Airway epithelial cell (primary cell): ENCODE measurements at places on chromosomes 5 and 9. TPM values are rescaled to one million over a fixed set of nuclear protein-coding genes. Genes with fewer than 3 reads are reported as not detected.

Gene FBXL17
- total RNA-seq = 5.2 and 7.7 TPM in 2 replicates

Gene DEPDC1B
- total RNA-seq = 15.7 and 20.7 TPM in 2 replicates

Gene TPM2
- 256 and 320 TPM in 2 replicates for total RNA-seq

Gene SELENOP
- 3.2 and 6.7 TPM in 2 replicates for total RNA-seq

Gene FOXD4
- total RNA-seq = 0.21 TPM in 1 of 2 replicates, not detected in the other

Gene SOX30
- total RNA-seq = not detected in 2 replicates

Gene PCDHA1
- total RNA-seq = 0.14 TPM in 2 replicates

Gene SLC45A2
- total RNA-seq = not detected in 2 replicates

Gene PRR16
- total RNA-seq = 0.74 and 0.78 TPM in 2 replicates

Gene SPIN1
- total RNA-seq = 35.6 and 47.6 TPM in 2 replicates

Gene SMAD5
- 42.6 and 60.7 TPM in 2 replicates for total RNA-seq

Gene LCN10
- not detected in 2 replicates for total RNA-seq

Gene TPD52L3
- total RNA-seq = not detected in 2 replicates

Gene MCTP1
- 0.92 and 1.3 TPM in 2 replicates for total RNA-seq
